ENCODE measurements at places on chromosomes 6 and 20.

GRCh38 chr6:21556968-21557721 lies 36.4 kb upstream of the SOX4 start:
- no peak for DNase-seq

DNA sequence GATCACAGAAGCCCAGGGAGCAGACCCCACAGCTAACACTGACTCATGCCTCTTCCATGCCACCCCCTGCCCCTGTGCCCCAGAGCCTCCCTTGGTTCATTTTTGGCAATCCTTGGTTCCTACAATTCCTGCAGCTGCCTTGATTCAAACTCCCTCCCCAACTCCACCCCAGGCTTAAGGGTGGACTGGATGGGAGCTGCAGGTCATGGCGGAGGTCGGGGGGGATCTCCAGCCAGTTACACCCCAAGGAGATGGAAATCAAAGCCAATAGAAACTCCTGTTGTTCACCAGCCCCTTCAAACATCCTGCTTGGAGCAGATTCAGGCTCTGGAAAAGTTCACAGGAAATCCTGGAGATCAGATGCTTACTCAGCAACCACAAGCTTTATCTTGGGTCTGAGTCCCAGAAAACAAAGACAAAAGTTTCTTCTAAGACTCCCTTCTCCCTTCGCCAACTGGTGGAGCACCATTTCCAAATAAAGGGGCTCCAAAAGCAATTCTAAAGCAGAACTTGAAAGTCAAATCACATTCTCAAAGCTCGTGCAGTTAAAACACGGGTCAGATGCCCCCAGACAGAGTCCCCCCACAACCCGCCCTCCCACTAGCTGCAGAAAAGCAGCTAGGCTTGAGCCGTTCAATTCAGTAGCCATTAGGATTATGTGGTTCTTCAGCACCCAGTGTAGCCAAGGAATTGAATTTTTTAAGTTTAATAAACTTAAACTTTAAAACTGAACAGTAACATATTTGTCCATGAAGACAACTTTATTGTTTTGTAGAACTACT lies 149.5 kb downstream of the ANKRD60 start:
- no peak for DNase-seq

- DNase-seq: no peak
Measured at GRCh38 chr20:11976966-11977365, 59.3 kb downstream of the BTBD3 start.

DNA sequence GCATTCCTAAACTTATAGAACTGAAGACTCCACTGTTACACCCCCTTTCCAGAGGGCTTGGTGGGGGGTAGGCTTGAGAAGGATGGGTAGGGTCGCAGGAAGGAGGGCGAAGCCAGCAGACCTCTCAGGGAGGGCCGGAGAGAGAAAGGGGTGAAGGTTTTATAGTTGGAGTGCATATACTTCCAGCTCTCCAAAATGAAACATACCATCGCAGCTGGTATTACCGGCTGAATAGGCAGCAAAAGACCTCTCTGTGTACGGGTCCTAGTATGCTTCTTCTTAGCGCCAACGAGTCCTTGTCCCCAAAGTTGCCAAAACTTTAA lies 1.0 kb upstream of the VGLL2 start:
- no peak for DNase-seq

DNA sequence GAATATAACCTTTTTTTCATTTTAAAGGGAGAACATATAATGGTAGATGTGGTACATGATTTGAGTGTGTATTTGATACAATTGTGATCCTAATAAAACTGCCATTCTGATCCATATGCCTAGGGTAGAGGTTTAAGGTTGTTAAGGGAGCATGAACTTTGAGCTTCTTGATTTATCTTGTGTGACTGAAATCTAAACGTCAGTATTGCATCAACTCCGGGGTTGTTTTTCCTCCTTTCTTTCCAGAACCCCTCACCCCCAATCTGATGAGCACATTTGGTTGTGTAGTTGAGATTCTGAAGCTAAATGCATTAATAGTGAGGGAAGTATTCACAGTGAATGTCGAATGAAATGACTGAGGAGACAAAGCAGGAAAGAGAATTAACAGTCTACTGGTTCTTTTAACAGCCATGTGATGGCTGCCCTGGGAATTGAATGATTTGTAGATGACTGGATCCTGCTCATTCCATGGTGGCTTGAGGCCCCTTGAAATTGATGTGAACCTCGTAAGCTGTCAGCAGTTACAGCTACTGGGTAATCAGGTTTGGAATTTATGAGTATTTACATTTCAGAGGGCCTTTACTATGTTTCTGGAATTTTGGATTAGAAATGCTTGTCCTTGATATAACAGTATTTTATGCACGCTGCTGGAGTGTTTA lies 44.8 kb downstream of the FARS2 start:
- no peak for DNase-seq

- no peak for DNase-seq
Measured at GRCh38 chr6:18154507-18155149, at the start of gene TPMT. TSS of gene TPMT (minus strand) at chr6:18155077. CDS start at chr6:18149127, 5,950 bp downstream.

DNA sequence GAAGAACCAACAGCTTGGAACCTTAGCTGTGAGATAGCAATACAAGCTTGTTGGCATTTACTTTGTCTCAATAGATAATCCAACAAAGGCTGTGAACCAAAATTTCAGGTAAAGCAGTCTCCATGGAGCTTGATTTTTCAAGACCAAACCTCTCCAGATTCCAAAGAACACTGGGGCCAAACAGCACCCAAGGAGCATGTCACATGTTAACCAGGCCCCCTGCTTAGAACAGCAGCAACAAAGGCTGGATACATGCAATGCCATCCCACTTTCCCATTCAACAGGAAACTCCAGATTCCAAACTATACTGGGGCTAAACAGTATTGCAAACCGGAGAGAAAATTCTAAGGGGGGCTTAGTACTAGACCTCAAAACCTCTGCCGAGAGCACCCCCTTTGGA lies 15.8 kb upstream of the RNASET2 start:
- DNase-seq: no peak

DNA sequence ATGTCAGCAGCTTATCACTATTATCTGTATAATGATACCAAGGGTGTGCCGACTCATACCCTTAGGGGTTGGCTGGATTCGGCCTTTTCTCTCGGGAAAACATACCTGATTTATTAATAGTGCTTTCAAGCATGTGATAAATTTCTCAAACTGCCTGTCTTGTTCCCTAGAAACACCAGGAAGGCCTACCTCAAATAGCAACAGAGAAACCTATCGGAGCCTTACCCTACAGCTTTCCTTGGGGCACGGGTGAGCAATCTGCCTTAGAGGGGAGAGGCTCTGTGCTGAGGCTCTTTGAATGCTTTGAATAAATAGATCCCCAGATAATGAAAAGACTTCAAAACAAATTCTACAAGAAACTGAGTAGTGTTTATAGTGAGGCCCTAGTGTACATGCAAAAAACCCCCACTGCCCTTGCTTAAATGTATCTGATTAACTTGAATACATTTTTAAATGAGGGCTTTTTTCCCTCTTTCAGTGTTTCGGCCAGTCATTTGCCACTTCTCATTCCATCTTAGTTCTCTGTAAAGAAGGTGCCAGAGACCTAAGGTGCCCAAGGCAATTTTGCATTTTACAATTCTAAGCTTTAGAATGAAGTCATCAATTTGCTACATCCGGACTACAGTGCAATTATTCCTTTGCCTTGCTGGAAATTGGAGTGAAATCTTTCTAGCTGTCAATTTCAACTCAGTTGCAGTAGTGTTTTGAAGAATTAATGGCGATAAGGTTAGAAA lies 320.1 kb downstream of the ESR1 start:
- DNase-seq: no peak

DNA sequence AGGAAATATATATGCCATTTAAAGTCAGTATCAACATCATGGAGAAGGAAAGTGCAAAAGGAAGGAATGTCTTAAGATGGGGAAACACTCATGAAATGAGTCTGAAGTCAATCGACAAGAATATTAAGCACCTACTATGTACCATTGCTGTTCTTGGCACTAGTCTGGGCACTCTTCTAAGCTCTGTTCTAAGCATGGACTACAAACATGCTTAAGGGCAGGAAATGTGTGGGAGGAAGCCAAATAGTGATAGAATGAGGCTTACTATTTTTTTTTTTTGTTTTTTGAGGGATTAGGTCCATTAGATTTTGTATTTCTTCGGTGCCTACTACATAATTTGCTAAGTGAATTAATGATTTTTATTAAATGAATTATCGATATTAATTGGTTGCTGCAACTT lies 83.8 kb upstream of the SUPT3H start:
- DNase-seq: no peak
